ENCODE measurements at places on chromosomes 13 and 19.

- no peak for DNase-seq
Observed at GRCh38 chr13:25951831-25952230, 100.0 kb downstream of the SHISA2 start.

- DNase-seq = no peak
Observed at GRCh38 chr13:111927181-111927540, 139.8 kb upstream of the SOX1 start.

GRCh38 chr13:51520524-51520923 lies 63.7 kb upstream of the WDFY2 start:
- no peak for DNase-seq

GRCh38 chr13:46232281-46232680 lies 20.6 kb downstream of the LRRC63 start:
- DNase-seq = no peak

GRCh38 chr13:51397262-51397941 lies 55.4 kb downstream of the INTS6 start:
- no peak for DNase-seq

DNA sequence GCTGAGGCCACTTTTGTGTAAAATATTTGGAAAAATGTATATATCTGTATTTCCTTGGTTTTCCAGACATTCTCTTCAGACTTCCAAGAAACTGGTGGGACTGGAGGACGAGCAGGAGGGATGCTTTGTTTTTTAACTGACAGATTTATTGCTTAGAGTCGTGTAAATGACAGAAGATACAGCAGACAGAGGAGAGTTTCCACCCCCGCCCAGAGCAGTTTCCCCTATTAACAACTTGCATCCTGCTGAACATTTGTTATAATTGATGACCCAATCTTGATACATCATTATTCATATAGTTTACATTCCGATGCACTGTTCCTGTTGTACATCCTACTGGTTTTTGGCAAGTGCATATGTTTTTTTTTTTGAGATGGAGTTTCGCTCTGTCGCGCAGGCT lies 7.1 kb upstream of the DOCK6 start:
- DNase-seq = no peak

DNA sequence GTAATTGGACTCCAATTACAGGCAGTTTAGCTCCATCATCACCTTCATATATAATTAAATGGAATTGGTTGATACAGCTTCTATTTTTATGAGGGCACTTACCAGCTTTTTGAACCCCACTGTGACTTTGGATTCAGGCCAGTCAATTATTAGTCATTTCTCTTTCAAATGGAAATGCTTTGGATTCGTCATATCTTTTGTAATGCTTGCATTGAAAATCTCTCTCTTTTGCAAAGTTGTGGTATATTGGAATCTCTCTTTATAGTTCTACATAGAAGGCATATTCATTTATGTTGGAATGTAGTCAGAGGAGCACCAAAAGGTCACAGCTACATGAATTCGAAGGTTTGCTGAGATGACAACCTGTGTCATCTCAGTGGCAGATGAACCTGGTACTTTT lies 1074.3 kb upstream of the SLC10A2 start:
- no peak for DNase-seq

DNA sequence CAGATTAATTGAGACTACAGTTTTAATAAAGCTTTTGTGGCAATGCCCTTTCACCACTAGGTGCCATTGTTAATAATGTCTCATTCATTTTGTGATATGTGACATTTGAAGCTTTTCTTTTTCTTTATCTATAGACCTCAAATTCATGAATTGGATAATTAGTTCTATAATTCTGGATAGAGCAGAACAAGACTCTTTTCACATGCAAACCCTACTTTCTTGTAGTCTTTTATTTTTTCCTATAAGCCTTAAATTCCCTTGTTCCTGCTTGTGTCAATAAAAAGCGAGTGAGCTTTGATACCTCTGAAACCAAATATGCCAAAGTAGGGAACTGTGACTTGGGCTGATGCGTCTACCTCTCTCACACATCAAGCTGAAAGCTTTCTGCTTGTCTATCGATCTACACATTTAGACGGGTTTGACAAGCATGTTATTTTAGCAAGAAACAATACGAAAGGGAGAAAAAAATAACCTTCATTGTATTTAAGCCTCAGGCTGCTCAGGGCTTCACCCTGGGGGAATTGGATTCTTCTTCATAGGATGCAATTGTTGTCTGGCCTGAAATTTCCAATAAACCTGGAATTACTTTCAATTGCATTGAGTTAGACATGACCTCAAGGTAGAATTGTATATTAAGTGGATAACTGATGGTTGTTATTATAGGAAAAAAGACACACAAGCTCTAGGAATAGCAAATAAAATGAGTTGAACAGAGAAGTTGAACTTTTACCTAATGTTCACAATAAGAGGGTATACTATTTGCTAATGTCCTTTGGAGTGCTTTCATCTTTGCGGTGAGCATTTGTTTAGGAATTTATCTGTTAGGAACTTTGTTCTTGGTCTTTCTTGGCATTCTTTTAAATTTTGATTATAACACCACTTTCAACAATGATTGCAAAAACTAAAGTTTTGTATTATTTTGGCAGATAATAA lies 1150.2 kb upstream of the PCDH9 start:
- DNase-seq = no peak

DNA sequence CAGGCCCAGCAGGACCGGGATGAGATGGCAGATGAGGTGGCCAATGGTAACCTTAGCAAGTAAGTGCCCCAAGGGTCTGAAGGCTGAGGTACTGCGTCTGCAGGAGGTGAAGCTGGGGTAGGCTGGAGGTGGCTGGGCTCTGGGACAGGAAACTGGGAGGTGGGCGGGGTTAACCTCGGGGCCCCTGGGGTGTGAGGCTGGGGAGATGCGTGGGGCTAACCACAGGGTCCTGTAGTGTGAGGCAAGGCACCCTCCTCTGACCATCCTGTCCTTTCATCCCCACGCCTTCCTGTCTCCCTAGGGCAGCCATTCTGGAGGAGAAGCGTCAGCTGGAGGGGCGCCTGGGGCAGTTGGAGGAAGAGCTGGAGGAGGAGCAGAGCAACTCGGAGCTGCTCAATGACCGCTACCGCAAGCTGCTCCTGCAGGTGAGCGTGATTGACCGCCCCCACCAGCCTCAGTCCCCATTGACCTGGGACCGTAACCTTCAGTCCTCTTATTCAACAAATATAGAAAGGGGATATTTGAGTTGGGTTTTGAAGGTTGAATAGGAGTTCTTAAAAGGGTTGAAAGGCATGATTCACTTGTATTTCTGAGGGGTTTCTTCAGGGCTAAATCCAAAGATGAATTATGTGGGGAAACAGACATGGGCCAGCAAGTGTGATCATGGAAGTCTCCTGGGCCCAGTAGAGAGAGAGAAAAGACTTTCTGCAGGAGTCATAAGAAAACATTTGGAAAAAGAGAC lies 35.7 kb downstream of the KCNC3 start:
- no peak for DNase-seq

- no peak for DNase-seq
Observed at GRCh38 chr13:27028683-27029480, 142.7 kb downstream of the USP12 start.

GRCh38 chr13:66528944-66529576 lies 701.1 kb downstream of the PCDH9 start:
- no peak for DNase-seq
